ENCODE measurements at places on chromosomes 2 and 18.

DNA sequence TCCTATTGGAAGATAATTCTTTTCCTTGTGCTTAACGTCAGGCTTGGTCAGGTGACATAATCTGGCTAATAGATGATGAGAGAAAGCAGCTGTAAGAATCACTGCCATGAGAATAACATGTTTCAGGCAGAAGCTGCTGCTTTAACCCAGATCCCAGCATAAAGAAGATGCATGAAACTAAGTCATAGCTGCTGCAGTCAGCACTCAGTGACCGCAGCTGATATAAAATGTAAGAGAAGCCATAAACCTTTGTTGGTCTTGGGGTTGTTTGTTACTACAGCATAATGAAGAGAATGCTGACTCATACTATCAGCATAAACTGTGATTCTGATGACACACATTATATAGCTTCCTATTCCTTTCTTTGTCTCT lies 274.3 kb upstream of the TRIB2 start:
- no peak for DNase-seq

GRCh38 chr2:109430329-109430636 lies 183.5 kb downstream of the SEPTIN10 start:
- no peak for DNase-seq

- DNase-seq = no peak
Measured at GRCh38 chr2:127942002-127942401, 56.2 kb upstream of the AMMECR1L start.

GRCh38 chr2:133434959-133435668 lies 133.1 kb downstream of the NCKAP5 start:
- no peak for DNase-seq

DNA sequence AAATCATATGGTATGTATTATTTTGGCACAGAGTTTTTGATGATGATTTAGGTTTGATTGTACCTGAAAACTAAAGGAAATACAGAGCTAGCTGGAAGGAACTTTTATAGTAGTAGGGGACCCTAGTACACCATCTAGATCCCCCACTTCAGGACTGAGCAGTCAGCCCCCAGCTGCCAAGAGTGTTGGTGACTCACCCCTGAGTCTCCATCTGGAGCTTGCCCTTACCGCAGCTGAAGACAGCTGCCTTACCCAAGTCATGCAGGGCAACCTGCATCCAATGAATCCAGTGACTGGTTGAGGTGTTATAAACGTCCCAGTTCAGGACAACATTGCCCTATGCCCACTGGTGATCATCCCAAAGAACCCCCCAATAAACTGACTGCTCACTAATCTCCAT lies 15.3 kb downstream of the PMS1 start:
- DNase-seq = peak; percentile 1

DNA sequence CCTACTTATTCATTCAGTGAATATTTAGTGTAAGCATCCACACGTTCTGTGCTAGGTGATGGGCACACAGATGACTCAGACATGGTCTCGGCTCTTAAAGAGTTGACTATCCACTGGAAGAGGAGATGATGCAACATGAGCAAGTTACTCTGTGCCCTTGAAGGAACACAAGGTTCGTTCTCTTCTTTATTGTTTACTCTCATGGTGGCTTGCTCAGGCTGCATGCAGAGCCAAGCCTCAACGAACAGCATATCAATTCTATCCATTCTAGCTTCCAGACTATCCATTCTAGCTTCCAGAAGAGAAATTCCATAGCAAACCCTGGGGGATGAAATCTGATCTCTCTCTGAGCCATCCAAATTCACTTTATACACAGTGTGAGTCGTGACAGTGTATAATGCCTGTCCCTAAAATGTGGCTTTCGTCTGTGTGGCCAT lies 68.1 kb upstream of the CTAGE1 start:
- no peak for DNase-seq

DNA sequence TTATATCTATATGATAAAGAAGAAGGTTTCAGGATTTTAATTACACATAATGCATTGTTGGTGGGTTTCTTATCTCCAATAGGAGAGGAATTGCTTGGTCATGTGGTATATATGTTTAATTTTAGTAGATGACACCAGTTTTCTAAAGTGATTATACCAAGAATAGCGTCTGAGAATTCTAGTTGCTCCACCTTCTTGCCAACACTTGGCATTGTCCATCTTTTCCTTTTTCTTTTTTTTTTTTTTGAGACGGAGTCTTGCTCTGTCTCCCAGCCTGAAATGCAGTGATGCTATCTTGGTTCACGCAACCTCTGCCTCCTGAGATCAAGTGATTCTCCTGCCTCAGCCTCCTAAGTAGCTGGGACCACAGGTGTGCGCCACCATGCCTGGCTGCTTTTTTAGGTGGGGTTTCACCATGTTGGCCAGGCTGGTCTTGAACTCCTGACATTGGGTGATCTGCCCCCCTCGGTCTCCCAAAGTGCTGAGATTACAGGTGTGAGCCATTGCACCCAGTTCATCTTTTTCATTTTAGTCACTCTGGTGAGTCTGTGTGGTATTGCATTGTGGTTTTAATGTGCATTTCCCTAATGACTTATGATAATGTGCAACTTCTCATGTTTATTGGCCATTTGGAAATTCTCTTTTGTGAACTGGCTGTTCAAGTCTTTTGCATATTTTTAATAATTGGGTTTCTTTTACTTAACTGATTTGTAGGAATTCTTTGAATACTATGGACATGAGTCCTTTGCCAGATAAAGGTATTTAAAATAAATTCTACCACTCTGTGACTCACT lies 37.3 kb upstream of the ZNF512 start:
- no peak for DNase-seq

DNA sequence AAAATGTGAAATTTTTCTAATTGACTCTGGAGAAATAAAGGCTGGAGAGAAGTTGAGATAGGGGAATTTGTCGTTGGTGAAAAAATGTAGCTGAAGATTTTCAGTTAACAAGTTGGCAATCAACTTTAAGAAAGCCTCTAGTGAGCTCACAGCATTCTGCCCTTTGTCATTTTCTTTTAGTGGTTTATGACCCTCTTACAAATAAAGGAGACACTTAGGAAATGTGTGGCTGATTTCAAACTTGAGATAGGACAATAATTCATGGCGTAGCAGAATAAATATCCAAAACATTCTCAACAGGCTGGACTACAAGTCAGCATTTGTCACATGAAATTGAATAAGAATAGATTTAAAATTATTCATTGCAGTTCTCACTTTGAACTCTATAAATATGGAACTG lies 412.5 kb upstream of the SPHKAP start:
- DNase-seq = no peak

DNA sequence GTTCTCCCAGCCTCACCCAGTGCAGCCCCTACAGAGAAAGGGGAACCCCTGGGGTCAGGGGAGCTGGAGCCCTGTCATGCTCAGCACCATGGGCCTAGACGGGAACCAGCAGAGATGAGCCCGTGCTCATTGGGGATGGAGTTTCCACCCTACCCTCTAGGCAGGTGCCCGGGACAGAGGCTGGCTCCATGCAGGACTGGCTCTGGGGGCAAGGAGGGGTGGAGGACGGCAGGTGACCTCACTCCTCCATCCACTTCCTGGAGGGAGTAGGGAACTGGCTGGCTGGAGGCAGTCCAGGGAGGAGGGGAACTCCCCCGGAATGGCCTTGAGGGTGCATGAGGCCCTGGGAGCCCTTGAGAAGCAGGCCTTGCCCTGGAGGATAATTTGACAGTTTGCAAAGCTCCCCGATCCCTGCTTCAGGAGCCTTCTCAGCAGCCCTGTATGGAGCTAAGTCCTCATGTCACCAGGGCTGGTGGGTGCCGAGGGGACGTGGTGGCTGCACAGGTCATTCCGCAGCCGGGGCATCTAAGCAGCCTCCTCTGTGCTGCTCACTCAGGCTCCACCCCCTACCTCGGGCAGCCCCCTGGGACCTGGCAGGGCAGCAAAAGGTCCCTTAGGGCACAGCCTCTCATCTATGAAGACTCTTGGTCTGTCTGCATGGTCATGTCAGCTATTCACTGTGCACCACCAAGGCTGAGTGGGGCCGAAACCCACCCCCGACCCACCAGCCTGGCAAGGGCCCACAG lies 2.1 kb downstream of the NEURL3 start:
- DNase-seq = no peak

DNA sequence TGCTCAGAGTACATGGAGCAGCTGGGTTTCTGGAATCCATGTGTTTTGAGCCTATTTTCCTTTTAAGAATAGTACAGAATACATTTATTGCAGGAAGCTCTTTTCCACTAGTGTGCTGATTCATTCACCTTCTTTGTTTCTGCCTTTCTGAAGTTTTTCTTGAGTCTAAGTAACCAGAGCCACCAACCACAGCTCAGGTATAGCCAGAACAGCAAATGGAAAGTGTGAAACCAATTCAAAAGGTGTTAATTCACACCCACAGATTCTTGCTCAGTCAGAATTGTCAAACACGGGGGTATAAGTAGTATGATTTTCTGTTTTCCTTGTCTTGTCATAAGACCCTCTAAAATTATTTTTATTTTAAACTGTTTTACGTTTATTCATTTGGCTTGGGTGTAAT lies 75.9 kb upstream of the DYNAP start:
- no peak for DNase-seq

DNA sequence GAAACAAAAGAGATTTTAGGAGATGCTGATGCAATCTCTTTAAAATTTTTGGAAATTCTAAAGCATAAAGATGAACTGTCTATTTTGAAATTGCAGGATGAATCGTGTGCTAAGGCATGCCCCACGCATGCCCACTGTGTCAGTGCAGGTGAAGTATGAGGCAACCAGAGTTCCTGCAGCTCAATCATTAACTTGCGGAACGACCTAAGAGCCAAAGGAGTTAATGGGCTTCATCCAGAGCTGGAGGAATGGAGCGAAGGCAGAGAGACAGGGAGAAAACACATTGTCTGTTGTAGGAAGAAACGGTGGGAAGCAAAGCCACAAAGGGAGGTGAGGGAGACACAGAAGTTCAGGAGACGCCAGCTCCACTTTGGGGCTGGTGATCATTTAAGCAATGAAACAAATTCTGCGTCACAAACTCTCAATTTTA lies 265.2 kb downstream of the CCDC85A start:
- DNase-seq = no peak
